ENCODE measurements at places on chromosomes 5 and 9.

- DNase-seq: no peak
Measured at GRCh38 chr5:158534203-158534602, 565.5 kb downstream of the EBF1 start.

- peak; percentile 29 for DNase-seq
Measured at GRCh38 chr5:77630114-77630680, 8.3 kb downstream of the OTP start.

DNA sequence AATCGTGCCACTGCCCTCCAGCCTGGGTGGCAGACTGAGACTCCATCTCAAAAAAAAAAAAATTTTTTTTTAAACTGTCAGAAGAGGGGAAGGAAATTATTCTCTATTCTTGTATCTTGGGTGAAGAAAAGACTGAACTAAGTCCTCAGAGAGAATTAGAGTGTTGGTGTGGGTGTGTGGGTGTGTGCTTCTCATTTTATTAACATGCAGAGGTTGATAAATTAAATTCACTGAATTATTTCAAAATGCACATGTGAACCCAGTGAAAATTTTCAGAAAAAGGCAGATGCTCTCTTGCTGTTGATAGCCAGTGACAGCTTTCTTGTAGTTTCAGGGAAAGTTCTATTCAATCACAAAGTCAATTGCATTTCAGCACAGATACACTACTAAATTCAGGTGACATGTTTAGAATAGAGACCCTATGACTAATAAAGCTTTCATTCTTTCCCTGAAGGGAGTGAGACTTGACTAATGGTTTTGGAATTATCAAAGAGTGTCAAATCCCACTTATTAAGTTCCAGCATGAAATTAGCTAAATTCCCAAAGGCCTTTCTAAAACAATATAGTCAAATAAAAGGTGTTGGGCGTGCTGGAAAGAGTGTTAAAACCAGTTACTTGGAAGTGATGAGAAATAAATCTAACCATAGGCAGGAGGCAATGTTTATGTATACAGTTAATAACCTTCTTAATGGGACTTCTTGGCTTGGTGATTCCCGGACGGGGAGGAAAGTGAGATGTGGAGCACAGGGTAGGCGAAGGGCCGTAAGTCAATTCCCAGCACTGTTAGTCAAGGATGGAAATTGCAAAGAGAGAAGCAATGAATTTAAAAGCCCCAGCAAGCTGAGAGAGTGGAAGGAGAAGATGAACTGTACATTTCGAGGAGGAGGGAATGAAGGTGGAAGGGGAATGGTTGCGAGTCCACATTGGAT, 103.2 kb upstream of the SPATA31D4 start:
- no peak for DNase-seq

DNA sequence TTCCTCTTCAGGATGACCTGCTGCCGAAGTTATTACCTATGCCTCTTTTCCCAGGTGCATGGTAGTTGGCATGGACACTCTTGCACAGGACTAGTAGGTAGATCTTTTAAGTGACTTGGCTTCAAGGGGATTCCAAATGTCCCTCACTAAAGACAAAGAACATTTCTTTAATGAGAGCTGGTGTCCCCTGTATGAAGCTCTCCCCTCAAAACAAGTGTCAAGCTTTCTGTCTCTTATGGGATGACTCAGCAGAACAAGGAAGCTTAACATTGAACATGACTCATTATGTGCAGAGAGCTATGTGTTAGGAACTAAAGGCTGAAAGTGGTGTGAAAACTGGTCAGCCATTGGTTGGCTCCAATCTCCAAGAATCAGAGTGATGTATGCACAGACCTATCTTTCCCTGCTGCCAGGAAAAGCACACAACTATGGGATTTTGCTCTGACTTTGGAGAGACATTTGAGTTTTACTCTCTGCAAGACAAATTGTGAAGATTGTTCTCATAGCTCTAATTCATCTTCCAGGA, 120.5 kb downstream of the PRDM6 start:
- DNase-seq: no peak

DNA sequence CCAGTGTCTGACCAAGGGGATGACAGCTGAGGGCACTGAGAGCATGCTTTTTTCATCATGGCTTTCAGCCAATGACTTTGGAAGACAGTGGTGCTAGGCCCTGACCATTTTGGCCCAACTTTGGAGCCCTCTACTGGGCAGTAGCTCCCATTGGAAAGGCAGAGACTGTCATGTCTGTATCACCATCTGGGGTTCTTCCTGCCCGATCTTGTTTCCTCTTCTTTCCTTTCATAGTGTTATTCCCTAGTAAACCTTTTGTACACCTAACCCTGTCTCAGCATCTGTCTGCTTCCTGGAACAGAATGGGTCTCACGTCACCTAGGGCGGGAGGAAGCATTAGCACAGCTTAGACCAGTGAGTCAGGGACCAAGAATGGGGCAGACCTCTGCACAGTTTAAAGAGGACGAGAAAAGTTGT, 97.4 kb upstream of the MAST4 start:
- no peak for DNase-seq

DNA sequence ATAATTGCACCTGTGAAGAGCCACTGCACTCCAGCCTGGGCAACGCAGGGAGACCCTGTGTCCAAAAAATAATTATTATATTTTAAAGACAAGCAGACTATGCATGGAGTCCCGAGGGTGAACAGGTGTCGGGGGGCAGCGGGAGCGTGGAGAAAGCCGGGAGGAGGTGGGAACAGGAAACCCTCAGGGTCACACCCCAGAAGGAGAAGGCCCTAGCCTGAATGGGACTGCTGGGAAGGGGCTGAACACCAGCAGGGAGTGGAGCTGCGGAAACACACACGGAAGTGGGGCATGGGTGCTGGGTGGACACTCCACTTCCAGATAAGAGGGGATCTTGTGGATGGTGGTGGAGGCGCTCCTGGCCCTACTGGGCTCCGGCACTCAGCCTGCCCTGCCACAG, 12.8 kb downstream of the SURF6 start:
- no peak for DNase-seq

DNA sequence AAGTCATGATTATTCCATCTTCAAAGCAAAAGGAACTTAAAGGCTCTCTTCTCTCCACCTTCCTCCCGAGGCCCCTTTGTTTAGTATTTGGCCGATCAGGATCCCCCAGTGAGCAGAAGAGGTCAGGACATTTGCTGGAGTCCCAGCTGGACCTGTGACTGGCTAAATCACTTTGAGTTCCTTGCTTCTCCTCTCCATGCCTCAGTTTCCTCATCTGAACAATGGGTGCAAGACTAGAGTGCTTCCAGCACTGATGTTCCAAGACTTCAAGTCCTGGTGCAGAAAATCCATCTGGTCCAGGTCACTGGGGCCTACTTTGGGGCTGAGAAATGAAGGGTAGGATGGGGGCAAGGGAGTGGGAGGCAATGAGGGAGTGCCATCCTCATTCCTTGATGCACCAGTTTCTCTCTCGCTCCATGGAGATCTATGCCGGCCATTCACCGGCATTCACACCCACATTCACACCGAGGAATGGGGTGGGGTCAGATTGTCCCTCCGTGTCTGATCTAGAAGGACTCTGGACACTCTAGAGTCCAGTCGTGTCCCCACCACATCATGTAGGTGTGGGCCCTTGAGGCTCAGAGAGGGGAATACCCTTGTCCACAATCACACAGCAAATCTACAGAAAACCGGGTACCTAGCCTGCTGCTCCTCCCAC, 38.7 kb upstream of the IL17B start:
- no peak for DNase-seq

DNA sequence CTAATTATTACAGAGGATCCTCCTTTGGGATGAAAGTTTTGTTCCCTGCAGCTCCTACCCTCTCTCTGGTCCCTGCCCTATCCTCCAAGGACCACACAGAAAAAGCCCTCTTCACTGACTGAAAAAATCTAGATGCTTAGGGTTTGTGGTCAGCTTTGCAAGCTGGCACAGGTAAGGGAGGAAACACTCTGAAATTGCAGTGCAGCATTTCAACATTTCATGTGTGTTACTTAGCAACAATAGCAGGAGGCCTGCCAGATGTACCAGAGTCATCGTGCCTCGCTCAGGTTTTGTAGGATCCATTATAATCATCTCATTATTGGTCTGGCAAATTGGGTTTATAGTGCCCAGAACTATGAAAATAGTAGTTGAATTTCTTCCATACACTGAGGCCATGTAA, 109.5 kb downstream of the PALM2AKAP2 start:
- DNase-seq: no peak

GRCh38 chr9:15837079-15837679, 284.3 kb downstream of the CCDC171 start:
- peak; percentile 25 for DNase-seq

DNA sequence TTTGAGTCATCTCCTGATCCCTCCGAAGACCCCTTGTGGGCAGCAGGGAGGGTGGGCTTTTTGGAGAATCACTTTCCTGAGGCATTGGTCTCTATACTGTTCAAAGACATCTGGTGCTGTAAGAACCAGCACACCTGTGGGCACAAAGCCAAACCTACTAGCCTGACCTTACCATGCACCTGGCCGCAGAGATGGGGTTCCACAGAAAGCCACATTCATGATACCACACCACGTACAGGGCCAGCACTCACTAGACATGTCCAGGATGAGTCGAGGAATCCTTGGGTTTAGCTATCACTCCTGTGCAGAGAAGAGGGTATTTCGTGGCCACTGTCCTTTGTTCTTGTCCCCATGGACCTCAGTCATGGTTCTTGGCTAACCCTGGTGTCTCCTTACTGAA, 203.4 kb downstream of the CACNA1B start:
- DNase-seq: no peak

DNA sequence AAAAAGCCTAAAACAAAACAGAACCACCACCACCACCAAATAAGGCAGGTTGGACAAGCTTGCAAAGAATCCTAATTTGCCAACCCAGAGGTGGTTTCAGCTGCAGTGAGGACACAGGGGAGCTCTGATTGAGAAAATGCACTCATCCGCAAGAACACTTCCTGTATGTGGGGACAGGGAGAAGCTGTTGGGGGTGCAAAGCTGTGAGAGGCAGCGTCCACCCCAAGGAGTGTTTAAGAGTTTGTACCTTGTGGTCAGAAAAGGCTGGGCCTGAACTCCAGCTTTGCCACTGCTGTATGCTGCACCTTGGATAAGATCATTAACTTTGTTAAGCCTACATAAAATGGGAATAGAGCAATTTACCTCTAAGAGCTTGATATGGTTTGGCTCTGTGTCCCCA, 511.7 kb downstream of the BNC2 start:
- DNase-seq: no peak

GRCh38 chr5:179869641-179870402, 11.2 kb upstream of the MRNIP start:
- DNase-seq: no peak

DNA sequence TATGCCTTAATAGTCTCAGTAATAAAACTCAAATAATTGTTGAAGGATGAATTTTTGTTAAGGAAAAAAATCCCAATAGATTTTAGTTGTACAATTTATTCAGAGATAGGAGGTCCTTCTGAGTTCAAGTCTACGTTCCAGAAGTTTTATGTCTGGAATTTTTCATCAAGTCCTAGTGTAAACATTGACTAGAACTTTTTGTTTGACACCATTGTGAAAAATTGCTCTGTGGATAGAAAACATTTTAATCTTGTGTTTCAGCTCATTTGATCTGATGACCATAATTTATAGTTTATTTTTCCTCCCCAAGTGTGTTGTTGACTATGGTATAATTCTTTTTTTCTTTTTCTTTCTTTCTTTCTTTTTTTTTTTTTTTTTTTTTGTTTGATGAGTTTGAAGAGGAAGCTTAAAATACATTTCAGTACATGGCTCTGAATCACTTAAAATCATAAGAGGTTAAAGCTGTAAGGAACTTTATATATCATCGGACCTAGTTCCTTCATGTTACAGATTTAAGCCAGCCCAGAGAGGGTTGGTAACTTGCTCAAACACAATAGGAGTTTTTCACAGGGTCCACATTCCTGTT, 20.7 kb downstream of the ITGA1 start:
- DNase-seq: no peak

- DNase-seq: no peak
Measured at GRCh38 chr9:92501671-92502393, 19.5 kb upstream of the ASPN start.

DNA sequence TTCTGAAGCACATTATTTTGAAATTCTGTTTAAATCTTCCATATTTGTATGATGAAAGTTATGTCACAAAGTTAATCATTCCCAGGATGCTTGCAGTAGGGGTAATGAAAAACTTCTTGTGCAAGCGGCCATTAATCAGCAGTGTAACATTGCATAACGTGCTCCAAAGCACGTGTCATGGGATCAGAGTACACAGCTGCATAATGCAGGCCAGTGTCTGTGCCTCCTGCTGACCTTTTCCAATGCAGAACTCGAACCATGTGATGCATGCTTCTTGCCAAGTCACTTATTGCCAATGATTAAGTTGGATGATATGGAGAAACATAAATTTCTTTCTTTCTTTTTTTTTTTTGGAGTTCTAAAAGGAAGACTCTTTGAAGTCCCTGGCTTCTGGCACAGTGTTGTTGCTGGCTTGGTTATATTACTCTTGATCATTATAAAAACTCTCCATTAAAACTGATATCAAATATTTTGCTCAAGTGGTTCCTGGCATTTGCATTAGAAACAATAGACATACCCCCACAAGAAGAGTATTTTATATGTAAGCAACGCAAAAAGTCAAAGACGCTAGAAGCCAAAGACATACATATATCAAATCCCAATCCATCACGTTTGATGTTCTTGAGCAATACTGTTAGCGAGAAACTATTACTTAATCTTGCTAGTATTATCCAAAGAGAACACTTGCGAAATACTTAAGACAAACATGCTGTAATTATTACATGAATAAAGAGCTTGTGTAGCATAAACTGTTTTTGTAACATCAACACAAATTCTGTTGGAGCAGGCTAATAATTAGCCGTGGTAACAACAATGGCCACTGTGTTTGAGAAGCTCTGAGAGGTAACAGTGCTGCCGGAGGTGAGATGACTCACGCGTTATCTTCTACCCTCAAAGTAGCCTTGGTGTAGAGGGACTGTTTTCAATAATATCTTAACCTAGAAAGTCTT, 164.2 kb downstream of the AUH start:
- DNase-seq: no peak

DNA sequence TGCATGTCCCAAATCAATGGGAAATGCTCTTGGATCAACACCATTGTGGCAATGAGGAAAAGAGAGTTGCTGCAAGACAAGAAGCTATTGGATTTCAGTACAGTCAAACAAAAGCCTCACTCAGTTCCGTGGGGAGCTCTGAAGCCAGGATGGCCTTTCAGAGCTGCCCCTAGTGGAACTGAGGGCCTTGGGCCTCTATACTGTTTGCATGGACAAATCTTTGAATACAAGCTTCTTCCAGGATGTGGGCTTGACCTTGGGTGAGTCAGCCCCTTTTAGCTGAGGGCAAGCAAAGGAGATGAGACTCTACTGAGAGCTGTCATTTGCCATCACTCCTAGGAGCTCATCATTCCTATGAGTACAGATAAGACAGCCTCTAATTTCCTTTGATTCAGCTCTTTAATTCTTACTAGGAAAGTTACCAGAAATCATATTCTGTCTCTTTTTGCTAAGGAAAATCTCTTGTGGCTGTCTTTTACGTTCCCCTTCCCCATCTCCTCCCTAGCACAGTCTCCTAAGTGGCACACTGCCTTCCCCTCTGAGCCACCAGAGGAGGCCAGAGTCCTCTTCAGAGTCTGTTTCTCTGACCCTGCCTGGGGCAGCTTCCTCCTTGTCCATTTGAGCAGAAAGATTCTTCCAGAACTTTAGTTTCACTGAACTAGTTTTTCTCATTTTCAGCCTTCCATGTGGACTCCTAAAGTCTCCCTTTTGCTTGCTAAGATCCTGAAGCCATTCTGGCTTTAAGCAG, 168.8 kb upstream of the POC5 start:
- peak; percentile 2 for DNase-seq

- DNase-seq: no peak
Measured at GRCh38 chr9:129919841-129920240, 84.6 kb downstream of the USP20 start.
